Urothelium cell line (cell line): ENCODE measurements at places on chromosomes 16 and 17.
A peak's percentile ranks its signal among the peaks of the same experiment; 100 is the strongest.

DNA sequence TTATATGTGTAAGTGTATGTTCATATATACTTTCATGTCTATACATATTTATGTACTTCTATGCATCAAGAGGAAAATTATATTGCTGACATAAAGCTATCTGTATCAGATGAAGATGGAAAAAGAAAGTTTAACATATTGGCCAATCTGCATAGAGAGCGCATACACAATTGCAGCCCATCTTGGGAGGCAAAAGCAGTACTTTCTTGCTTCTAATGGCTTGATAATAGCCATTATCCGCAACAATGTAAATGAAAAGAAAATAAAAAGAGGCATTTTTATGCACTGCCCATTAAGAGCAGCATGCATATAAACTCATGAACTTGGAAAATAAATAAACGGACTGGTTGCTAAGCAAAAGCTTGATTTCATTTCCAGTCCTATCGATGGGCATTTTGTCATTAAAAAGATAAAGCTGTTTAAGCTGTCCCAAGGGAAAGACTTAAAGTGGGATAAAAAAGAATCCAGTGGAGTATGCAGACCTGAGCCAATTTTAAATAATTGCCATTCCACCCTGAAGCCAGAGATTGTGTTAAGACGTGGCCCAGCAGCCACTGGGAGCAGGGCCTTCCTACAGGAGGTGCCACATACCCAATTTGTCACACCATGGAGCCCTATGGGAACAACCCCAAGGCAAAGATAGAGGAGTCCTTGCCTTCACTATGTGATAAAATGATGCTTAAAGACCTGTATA lies 183.6 kb upstream of the CDH11 start:
- no peak for DNase-seq

DNA sequence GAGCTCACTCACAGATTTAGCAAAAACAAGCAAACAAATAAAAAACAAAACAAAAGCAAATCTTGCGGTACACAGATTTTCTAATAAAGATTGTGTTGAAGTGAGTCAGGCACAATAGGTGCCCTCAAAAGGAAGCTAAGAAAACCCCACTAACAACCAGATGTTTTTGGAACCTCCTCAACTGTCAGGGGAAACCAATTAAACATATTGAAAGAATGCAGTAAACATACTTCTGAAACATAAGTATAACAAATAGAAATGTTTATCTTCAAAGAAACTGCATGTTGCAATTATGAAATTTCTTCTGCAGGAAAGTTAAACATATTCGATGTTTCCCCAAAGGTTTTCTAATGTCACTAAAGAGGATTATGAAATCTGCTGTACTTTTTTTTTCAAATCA lies 110.5 kb upstream of the CORO6 start:
- DNase-seq = no peak

DNA sequence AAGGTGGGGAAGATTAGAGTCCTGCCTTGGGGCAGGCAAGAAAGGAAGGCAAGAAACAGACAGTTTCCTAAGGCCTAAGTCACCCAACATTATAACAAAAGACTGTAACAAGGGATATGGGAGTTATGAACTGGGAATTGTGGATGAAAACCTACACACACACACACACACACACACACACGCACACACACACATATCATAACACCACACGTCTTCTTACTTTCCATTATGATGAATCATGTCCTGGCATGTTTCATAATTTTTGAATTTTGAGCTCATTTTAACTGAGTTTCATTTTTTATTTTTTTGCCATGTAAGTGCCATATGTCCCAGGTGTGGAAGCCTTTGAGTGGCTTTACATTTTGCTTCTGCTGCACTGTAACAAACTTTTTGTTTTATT lies 29.9 kb downstream of the HS3ST2 start:
- no peak for DNase-seq

DNA sequence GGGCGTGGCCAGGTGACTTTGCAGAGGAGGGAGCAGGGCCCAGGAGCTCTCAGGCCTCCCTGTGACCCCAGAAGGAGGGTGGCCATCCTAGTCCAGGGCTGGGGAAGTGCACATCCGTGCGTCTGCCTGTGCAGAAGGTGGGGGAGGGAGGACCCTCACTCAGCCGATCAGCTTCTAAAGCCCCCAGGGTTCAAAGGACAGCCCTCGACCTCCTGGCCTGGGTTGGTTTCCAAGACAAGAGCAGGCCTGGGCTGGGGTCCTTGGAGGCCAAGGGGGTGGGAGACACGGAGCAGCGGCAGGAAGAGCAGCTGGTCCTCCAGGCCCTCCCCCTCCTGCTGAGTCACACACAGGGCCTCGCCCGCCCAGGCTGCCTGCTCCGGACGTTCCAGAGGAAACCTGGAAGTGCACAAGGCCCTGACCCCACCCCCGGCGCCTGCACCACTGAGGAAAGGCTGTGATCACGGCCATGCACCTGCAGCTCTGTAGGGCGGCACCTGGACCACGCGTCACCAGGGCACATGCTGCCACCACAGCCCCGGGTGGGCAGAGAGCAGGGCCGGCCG lies 67.1 kb upstream of the ZNF469 start:
- DNase-seq = peak; percentile 95

DNA sequence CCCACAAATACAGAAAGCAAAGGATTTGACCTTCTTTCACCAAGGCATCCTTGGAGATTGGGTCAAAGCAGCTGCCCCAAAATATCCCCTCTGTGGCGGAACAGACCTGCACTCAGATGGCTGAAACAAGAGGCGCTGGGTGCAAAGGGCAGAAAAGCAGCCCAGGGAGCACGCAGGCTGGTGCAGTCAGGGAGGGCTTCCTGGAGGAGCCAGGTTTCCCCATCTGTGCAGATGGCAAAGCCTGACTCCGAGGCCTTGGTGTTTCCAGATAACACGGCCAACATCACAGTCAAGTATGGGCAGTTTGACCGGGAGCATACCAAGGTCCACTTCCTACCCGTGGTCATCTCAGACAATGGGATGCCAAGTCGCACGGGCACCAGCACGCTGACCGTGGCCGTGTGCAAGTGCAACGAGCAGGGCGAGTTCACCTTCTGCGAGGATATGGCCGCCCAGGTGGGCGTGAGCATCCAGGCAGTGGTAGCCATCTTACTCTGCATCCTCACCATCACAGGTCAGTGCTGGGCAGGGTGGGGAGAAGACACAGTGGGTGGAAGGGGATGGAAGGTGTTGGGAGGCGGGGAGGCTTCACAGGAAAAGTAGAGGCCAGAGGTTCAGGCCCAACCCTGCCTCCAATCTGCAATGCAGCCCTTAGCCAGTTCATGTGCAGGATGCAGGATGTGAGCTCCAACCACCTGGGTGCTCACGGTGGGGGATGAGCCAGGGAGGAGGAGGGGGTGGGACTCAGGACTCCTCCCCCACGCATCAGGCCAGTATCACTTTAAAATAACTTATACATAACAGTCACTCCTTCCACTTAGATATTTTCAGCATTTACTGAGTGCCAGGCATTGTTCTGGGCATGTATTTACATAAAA lies 26.4 kb upstream of the BEAN1 start:
- DNase-seq = no peak

GRCh38 chr17:57553991-57554825 lies 190.9 kb downstream of the CCDC182 start:
- DNase-seq = peak; percentile 57

DNA sequence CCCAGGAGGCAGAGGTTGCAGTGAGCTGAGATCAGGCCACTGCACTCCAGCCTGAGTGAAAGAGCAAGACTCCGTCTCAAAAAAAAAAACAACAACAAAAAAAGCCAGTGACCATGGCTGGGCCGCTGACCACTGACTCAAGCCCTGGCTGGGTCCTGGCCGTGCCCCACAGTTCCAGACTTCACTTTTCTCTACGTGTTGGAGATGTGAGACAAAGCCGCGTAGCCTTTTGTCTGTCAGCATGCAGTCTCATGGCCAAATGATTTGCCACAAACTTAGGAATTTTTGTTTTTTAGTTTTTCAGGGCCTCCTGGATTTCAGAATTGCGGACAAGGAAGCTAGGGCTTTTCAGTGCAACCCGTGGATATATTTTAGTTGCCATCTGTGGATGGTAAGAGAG lies 89.3 kb upstream of the CIBAR2 start:
- no peak for DNase-seq

DNA sequence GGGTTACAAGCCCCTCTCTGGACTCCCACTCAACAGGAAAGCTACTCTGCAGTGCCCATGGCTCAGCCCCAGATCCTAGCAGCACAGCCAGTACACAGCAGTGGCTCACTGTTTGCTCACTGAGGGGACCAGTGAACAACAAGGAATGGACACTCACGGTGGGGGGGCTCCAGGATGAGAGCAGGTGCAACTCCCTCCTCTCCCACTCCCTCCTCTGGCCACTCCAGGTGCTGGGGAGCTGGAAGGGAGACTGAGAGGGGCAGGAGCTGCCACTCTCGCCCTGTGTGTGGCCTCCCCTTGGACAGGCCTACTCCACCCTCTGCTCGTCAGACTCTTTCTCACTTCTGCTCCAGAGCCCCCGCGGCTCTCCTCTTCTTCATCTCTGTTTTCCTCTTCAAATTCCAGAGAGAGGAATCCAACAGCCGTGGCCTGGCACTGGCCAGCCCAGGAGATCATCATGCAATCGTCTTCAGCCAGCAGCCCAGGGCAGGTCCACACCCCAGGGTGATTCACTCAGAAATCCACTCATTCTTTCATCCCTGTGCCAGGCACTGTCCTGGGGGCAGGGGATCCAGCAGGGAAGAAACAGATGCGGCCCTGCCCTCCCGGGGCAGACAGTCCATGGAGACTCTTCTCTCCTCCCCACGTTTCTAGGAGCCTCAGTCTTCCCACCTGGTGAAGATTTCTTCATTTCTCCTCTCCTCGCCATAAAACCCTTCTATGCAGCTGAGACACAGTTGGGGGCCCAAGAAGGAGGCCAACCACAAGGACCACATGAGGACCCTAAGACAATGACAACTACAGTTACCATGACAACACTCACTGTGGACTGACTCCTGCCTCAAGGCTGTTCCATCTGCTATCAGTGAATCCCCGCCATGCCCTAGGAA lies 30.7 kb downstream of the CFAP20 start:
- DNase-seq = peak; percentile 47

DNA sequence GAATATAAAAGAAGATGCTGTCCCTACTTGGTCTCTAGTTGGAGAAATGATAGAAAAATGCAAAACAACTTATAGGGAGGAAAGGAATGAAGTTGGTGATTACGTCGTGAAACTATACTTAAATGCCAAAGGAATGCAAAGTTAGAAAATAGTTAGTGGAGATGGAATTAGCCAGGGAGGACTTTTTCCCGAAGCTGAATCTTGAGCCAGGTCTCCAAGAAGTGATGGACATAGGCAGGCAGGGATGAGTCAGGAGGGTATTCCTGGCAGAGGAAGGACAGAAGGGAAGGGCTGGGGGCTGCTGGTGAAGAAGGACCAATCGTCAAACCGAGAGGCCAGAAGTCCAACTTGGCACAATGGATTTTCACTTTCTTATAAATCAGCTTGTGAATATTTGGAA lies 1.8 kb downstream of the SNTB2 start:
- DNase-seq = peak; percentile 35

DNA sequence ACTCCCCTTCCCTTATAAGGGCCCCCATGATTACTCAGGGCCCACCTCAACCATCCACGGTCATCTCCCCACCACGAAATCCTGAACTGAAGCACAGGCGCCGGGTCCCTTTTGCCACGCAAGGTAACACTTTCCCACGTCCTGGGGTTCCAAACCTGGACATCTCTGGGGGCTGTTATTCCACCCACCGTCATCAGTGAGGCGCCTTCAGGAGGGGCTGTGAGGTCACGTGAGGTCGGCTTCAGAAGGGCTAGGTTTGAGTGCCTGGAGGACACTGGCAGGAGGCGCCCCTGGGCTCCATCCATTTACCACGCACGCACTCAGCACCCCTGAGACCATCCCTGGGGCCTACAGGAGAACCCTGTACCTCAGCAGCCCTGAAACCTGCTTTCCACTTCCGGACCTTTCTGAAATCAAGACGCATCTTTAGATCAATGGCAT lies 4.1 kb downstream of the CD2BP2 start:
- DNase-seq = no peak

GRCh38 chr16:84038469-84038868 lies 4.1 kb downstream of the SLC38A8 start:
- DNase-seq = no peak

DNA sequence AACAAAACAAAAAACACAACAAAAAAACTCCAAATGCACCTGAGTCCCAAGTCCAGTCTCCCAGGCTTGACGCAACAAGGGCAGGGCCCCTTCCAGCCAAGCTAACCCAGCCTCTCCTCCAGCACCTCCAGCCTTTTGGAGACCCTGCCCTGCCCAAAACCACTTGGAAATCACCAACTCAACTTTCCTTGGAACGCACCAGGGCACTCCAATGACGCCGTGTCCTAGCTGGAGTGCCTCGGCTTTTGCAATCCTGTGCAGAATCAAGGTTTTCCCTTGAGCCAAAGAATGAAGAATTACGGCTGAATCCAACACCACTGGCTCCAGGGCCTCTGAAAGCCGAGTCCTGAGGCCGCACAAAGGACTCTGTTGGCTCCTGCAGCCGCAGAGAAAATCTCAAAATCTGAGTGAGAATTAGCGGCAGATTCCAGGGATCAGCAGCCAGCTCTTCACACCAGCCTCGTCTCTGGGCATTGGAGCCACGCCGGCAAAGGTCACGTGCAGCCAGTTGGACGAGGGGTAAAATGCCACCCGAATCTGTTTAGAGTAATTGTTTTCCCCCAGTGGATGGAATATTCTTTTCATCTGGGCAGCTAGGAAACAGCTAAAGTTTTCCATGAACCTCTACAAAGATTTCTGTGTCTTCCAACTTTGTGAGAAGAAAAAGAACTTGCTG lies 9.7 kb upstream of the BAIAP2 start:
- no peak for DNase-seq

DNA sequence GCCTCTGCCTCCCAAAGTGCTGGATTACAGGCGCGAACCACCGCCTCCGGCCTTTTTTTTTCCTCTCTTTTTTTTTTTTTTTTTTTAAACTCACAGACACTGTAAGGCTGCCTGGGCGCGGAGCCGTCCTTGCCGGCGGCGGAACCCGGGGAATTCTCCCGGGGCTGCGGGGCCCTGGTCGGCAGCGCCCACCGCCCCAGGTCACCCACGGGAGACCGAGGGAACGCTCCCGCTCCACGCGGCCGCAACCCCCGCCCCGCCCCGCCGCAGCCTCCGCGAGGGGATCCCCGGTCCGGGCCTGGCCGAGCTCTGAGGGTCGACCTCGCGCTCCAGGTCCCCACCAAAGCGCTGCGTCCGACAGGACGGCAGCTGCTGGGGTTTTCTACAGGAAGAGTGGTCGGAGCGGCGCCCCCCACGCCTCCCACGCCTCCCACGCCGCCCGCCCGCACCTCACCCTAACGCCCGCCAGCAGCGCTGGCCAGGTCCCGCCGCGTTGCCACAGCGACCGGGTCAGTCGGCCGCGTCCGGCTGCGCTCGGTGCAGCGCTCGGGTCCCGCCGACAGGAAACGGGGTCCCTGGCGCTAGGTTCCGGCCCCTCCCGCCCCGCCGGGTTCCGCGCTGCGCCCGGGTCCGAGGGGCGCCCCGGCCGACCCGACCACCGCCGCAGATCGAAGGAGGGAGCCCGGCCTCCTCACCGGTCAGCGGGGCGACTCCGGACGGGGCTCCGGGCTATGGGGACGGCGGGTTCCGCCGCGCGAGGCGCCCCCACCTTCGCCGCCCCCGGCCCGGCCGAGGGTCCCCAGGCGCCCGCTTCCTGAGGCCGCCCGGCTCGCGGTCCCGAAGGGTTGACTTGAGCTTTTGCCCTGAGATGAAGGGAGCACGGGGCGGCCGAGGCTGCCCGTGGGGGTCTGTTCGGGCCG lies at the start of gene CCDC57:
Gene CCDC57, minus strand, starts transcription at position 512 of the 920 bp plus-strand sequence. CDS start 10,898 bp downstream, outside the sequence.
- peak; percentile 98 for DNase-seq

GRCh38 chr17:51706093-51706492 lies 445.7 kb downstream of the UTP18 start:
- DNase-seq = no peak
